Mononuclear cell (primary cell): ENCODE measurements at places on chromosomes 4 and X. TPM values are rescaled to one million over a fixed set of nuclear protein-coding genes. Genes with fewer than 3 reads are reported as not detected.

BLOC1S4 gene
- 12.8 TPM for total RNA-seq

OTC gene
- not detected for total RNA-seq

TAF7L gene
- total RNA-seq: not detected

CABS1 gene
- total RNA-seq: not detected
